CD4-positive, alpha-beta T cell treated with Interleukin-10 for 1 hour (primary cell): ENCODE measurements at places on chromosomes 6 and 20.

DNA sequence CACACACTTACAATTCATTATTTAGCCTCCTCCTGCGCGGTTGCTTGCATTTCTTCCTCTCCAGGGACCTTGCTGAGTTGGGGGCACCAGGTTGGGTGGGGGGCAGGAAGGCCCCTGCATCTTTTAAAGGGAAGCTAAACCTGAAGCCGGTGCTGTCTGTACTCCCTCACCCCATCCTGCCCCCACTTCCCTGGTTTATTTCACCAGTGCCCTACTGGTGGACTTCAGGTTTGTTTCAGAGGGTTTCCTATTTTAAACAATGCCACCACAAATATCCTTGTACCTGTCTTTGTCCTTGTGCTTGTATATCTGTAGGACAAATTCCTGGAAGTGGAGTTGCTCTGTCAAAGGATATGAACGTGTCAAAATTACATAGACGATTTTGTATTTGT is 21.0 kb downstream of the PTK7 start:
- no peak for DNase-seq

DNA sequence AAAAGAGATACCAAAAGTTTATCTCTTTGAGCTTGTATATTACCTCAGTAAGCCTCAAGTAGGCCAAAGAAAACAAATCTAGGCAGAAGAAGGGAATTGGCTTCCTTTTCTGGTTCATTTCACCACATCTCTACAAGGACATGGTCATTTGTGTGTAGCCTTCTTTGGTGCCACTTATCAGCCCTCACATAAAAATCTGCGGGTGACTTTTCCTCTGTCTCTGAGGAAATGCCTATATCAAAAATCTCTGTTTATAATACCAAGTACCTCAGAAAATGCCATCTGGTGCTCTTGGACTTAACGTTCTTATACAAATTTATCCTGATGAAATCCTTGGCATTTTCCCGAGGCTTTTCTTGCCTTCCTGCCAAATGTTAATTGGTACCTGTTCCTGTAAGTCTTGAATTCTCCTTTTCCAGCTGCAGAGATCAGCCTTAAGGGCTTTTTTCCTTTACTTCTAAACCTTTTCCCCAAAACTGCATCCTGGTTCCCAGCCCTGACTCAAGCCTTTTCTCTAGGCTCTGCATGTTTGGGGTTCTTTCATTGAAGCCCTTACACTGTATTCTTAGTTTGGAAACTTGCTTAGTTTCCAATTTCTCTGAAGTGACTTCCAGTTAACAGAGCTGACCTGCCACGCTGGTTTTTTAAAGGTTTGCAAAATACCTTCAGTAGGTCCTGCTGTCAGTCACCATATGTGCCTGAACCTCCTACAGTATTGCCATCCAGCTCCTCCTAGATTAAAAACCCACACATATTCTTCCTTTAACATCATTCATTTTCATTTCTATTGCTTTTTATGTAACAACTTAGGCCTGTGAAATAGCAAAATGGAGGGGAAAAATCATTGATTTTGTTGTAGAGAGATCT is 191.2 kb upstream of the PREP start:
- DNase-seq: no peak

- peak; percentile 2 for DNase-seq
Observed at GRCh38 chr20:23637282-23638221, at the start of gene CST3. TSS of gene CST3 (minus strand) at chr20:23637955. CDS start at chr20:23637862, 93 bp downstream.

DNA sequence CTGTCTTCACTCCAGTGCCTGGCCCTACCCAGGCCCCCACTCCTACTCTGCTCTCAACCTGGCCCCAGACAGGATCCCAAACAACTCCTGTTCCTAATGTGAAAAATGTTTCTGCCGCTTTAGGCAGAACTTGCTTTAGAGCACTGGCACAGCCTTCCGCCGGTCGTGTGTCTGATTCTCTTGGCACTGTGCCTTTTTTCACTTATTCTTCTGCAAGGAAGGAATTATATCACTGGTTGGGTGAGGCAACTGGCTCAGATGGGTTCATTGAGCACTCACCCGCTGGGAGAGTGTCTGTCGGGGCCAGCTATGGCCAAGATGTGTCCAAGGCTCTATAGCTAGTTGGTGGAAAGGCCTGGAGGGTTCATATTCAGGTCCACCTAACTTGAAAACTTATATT is 33.6 kb upstream of the HLA-A start:
- DNase-seq: no peak

DNA sequence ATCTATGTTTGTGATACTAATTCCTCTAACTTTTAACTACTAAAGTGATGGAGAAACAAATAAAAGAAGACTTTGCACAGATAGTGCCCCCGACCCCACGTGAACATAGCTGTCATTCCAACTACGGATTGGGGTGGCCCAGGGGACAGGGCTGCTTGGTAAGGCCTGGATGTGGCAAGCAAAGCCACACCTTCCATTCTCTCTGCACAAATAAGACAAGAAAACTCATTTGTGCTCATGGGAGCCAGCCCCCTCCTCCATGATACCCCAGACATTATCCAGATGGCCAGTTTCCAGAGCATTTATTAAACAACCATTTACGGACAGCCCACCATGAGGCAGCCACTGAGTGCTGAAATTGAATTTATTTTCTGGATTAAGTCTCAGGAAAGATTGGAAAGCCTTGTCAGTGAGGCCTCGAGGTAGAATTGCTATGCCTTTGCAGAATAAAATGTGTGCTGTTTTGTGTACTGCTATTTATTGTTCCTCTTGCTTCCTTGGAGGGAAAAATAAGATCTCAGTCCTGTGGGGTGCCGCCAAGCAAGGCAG is 151.2 kb downstream of the UNC5CL start:
- DNase-seq: no peak

DNA sequence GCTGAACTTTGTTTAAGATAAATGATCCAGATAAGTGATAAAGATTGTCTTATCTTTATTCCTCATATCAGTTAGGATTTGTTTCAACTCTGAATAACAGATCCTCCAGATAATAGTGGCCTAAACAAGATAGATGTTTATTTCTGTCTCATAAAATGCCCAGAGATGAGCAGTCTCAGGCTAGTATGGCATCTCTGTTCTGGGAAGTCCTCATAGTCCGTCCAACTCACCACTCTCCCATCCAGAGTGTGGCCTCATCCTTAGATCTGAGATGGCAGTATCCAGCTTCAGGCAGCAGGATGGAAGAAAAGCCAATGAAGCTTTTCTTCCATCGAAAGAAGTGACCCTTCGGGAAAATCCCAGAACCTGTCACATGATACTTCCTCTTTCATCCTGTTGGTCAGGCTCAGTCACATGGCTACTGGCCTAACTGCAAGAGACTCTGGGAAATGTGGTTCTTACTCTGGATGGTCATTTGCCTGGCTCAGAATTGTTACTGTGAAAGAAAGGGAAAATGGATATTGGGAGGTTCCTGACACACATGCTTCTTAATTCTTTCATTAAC is 29.4 kb upstream of the TAGAP start:
- DNase-seq: no peak

DNA sequence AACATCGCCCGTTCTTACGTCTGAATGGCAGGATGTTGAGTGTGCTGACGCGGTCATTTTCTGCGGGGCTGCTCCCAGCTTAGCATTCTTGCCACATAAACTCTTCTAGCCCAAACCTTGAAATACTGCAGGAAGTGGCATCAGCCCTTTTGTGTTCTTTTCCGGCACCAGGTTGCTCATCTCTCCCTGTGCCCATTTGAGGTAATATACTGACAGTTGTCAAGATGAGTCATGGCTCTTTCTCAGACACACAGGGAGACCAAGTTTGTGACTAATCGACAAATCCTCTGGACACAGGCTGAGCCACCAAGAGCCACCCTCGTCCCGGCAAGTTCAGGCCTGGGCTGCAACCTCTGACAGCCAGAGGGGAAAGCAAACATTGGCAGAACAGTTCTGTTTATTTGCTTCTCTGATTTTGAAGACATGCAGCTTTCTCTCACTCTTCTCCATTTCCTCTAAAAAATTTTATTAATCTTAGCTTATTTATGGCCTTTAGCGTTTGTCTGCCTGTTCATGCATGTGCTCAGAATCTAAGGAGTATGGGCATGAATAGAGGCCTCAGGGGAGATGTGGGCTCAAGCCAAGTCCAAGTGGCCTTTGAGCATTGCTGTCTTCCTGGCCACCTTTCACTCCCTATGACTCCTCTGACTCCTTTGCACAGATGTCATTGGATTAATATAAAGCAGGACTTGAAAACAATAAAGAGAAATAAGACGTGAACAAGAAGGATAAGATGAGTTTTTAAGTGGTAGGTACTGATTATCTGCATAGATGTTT is 328.2 kb upstream of the JAG1 start:
- DNase-seq: no peak

GRCh38 chr6:21173031-21173430 is 420.5 kb upstream of the SOX4 start:
- DNase-seq: no peak

GRCh38 chr20:35451295-35451694 is 4.1 kb upstream of the CEP250 start:
- DNase-seq: no peak

DNA sequence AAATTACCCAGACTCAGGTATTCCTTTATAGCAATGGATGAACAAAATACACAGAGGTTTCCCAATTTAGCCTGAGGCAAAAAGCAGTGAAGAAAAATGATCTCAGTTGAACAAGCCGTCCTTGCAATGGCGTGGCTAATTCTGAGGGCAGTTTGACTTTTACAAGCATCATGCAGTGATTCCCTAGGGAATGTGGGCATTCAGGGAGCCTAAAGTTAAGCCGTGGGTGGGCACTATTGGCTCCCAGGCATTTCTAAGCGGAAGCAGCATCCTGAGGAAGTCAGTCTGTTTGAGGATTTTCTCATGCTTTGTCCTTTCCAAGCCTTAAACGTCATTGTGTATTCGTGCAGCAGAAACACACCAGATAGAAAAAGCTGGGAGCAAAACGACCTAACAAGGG is 133.9 kb downstream of the MYLK4 start:
- no peak for DNase-seq

- DNase-seq: no peak
Observed at GRCh38 chr6:25415274-25415673, 136.1 kb downstream of the CARMIL1 start.

GRCh38 chr20:51220293-51220706 is 197.4 kb upstream of the KCNG1 start:
- DNase-seq: peak; percentile 40

GRCh38 chr6:125358898-125359297 is 57.1 kb upstream of the HDDC2 start:
- no peak for DNase-seq

DNA sequence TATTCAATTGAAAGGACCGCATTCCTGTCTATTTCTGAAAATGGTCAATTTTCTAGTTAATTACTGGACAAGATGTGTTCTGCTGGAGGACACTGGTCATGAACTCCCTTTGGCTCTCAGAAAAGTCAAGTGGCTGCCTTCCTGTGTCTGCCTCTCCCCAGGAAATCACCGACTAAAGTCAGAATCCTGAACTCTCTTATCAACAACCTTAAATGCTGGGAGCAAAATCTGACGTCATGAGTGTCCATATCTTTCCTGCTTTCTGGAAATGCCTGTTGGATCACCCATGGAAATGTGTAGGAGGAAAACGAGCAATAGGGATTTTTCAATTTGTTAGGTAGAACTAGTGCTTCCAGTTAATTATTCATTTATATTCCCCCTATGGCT is 53.5 kb upstream of the PLCB1 start:
- DNase-seq: no peak

DNA sequence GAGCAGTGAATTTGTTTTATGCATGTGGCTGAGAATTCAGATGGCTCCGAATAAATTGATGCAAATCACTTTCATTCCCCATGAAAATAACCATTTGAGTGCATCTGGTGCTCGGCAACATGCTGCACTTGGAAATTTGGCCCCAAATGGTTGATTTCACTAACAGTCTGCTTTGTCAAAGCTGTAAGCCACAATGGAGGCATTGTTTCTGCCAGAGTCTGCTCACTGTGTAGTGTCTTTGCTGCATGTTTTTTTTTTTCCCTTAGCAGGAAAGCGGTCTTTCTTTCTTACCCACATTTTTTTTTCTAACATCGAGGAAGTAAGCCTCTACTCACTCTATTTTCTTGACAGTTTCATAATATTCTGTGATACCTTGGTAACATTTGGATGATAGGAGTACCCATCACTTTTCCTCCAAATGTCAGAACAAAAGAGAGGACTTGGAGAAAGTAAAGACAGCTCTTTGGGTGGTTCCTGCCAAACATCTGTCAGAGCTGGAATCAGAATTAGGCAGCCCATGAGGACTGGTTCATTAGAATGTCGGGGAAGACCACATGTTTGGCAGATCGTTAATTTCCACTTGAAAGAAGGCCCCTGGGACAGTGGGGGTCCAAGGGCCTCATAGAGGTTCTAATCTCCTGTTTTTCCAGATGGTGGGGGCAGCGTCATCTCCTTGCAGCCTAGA is 149.5 kb downstream of the DOK5 start:
- no peak for DNase-seq

GRCh38 chr6:29626948-29627754 is 5.8 kb downstream of the GABBR1 start:
- no peak for DNase-seq

- DNase-seq: no peak
Observed at GRCh38 chr6:130613176-130613575, 214.0 kb upstream of the SMLR1 start.

GRCh38 chr6:76220805-76221204 is 148.3 kb upstream of the IMPG1 start:
- no peak for DNase-seq

DNA sequence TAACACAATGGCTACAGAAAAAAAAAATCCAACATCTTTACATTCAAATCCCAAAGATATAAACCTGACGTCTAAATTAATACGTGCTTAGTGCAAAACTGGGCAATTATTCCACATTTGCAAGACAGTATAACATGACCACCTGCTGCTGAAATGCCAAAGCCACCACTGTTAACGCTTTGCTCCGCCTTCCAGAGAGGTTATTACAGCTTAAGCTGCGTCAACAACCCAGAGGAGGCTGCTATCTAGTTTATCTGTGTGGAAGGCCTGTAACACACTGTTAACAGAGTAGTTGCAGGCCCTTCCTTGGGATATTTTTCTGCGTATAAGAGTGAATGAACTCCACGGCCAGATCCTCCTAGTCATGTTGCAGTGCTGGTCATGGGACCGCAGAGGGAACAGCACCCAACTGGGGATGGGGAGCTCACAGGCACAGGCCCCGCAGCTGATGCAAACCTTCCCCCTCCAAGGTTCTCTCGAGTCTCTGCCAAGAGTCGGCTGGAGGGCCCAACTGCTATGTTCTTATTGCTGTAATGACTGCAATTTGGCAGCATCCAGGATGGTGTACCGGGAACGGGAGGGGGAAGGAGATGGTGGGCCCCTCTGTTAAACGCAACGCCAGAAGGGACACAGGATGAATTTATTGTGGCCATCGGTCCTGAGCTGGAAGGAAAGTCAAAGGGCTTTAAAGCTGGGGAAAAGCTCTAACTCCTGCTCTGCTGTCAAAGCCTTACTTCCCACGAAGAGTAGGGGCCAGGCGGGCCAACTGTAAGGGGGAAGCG is 993 bp upstream of the NCOA7 start:
- DNase-seq: peak; percentile 36

GRCh38 chr6:134049176-134049575 is 3.2 kb downstream of the SLC2A12 start:
- no peak for DNase-seq

- DNase-seq: no peak
Observed at GRCh38 chr20:32126919-32127318, 17.4 kb downstream of the TM9SF4 start.
